Activated CD8-positive, alpha-beta T cell treated with anti-CD3 and anti-CD28 coated beads for 36 hours (primary cell): ENCODE measurements at places on chromosomes 11 and 22. TPM values are rescaled to one million over a fixed set of nuclear protein-coding genes. Genes with fewer than 3 reads are reported as not detected.
A peak's percentile ranks its signal among the peaks of the same experiment; 100 is the strongest.

DNA sequence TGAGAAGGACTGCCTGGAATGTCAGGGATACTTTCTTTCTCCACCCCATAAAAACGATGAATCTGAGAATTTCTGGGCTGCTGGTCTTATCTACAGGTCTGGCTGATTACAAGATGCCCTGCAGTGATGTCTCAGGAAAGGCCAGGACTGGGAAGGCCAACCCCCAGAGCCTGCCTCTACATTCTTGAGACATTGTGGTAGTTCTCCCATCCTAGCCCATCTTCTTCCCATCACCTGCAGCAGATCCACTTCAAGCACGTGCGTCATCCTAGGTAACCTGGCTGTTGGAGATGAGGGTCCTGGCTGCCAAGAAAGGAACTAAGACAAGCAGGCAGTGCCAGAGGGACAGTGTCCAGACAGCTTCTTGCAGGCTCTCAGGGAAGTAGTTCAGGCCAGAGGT, 44.1 kb upstream of the E2F8 start:
- DNase-seq: no peak

DNA sequence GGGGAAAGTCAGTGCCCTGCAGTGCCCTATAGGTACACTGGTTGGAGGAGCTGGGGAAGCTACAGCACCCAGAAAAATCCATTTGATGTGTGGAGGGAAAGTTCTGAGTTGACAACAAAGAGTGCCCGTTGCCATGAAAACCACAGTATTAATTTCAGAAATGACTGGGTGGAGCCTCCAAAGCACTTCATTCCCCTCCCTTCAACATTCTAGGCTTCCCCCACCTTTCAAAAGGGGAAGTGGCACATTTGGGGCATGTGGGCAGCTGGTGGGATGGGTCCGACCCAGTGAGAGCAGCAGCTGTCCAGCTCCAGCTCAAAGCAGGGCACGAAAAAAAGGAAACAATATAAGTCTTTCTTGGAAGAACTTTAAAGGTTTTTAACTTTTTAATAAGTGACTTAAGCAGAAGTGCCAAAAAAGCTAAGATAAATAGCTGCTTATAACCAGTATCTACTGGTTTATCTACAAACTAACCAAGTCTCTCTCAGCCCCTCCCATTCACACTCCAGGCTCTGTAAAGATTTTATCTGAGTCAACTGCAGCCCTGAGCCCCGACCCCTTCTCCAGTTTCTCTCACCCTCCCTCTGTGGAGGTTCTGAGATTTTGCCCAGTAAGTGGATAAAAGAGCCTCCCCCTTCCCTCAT, 9.0 kb upstream of the AHNAK start:
- DNase-seq: peak; percentile 70

DNA sequence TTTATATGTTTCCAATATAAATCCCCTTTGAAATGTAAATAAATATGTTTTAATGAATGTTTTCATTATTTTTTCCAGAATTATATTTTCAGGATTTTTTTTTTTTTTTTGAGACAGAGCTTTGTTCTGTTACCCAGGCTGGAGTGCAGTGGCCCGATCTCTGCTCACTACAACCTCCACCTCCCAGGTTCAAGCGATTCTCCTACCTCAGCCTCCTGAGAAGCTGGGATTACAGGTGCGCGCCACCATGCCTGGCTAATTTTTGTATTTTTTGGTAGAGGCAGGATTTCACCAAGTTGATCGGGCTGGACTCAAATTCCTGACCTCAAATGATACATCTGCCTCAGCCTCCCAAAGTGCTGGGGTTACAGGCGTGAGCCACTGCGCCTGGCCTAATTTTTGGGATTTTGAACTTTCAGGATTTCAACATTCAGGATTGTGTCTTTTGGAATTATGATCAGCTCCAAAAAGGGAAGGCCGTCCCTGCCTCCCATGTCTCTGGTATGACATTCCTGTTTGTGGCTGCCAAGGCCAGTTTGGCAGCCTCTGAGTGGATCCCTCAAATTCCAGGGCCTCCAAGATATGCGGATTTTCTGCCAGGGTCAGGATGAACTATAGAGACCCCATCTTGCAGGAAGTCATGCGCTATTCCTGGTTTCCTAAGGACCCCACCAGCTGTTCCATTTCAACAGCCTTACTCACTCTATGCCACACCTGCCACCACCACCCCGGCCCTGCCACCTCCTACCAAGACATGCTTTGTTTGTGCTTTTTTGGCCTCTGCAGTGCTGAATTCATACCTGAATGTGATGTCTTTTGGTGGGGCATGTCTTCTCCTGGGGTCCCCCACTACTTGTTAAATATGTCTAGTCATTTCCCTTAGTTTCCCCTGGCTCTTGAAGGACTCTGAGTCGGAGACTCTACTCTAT, 21.9 kb upstream of the TMPRSS4 start:
- DNase-seq: no peak

DNA sequence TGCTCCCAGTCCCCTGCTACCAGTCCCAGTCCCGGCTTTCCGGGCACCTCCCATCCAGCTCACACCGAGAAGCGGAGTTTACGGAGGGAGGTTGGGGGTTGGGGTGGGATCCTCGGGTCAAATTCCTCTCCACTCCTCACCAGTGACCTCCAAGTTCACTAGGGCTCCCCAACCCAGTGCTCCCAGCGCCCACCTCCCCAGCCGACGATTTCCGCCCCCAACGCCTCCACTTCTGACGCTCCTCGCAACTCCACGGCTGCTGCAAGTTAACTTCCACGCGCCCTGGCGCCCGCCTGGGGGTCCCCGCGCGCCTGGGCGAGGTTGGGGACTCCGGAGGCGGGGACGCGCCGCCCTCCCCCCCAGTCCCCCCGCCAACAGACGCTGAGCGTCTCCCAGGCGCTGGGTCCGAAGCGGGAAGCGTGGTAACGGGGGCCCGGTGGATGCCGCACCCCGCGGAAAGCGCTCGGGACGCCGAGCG, 526 bp downstream of the TPST2 start:
- peak; percentile 59 for DNase-seq

Gene IGLL1
- not detected for total RNA-seq

Gene TNNT3
- total RNA-seq: 5.4 TPM

Gene SCUBE2
- total RNA-seq: not detected

Gene KREMEN1
- total RNA-seq: 0.43 TPM

Gene ZBTB16
- 10.1 TPM for total RNA-seq

DNA sequence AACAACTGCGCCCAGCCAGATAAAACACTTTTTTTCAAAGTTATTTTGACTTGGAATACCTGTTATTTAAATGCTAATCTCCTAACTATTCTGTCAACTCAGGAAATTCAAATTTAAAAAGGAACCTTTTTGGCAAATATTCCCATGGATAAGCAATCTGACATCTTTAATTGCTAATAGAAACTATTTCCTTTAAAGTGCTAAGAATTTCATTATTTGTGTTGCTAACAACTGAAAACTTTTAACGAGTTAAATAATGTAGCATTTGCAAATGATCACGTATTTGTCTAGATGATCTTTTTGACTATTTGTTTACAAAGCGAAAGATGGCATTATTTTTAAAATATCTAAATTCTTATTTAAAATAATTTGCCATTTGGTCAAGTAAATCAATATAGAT, 28.8 kb downstream of the CSTF3 start:
- no peak for DNase-seq

GRCh38 chr11:75107187-75107586, 10.5 kb upstream of the OR2AT4 start:
- no peak for DNase-seq

GRCh38 chr11:65211293-65212105, 29.8 kb downstream of the CAPN1 start:
- DNase-seq: no peak
